ENCODE measurements at places on chromosomes 12 and 14.

- DNase-seq, result no peak
These were observed 120.2 kb downstream of the EMP1 start for GRCh38 chr12:13316587-13317246.

- no peak for DNase-seq
These were observed 101.6 kb downstream of the OTX2 start for GRCh38 chr14:56708704-56709103.

DNA sequence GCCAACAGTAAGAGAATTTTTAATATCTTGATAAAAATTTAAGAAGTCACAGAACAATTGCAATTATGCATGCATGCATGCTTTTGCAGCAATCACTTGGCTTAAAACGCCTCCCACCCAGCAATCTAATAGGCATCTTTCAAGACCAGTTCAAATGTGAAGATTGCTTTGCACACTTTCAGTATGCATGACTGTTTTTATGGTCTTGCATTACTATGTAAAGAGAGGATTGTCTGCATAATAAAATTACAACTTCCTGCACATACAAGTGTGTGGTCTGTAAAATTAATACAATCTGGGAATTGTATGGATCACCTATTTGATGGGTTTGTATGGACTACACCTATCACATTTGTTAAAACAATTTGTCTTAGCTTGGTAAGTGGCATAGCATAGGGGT is 48.8 kb downstream of the E2F7 start:
- no peak for DNase-seq

GRCh38 chr14:72876005-72876709 is 17.7 kb downstream of the DPF3 start:
- DNase-seq, result no peak

DNA sequence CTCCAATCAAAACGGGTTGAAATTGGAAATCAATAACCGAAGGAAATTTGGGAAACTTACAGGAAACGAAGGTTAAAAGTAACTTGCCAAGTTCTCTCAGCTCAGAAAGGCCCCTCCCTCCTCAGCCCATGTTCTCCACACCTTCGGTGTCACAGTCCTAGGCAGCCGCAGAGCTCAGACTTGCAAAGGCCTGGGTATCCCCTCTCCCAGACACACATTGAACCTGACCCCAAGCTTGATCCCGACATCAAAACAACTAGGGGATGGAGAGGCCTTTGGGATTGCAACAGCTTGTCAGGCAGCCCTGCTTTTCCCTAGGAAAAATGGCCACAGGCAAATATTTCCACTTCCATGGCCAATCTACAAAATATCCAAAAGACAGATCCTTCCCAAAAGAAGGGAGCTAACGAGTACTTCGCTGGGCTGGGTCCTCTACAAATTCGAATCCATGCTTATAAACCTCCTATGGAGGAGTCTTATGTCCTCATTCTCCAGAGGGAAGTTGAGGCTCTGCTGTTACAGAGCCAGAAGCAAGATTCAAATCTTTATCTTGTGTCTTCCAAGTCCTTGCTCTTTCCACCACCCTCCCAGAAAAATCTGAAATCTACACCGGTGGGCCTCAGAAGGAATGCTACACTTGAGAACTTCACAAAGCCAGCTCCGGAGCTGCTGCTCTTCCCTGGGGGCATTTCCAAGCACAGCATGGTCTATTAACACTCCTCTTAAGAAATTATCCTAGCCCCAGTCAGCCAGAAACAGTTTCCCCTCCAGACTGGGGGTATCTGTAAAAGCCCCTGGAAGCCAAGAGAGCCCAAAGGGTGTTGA is 35.7 kb upstream of the PNMA1 start:
- DNase-seq, result no peak
